Activated naive CD8-positive, alpha-beta T cell treated with anti-CD3 and anti-CD28 coated beads, Interleukin-2, amount 10 ng/mL, durations not matched to agents 7 days and 5 days (primary cell): ENCODE measurements at places on chromosomes 2 and 18.

GRCh38 chr2:22904126-22904684 lies 480.8 kb upstream of the KLHL29 start:
- no peak for DNase-seq

- DNase-seq = no peak
Measured at GRCh38 chr2:97698530-97698929, 14.8 kb upstream of the ZAP70 start.

GRCh38 chr2:127067620-127068350 lies 39.2 kb downstream of the BIN1 start:
- DNase-seq = peak; percentile 78

DNA sequence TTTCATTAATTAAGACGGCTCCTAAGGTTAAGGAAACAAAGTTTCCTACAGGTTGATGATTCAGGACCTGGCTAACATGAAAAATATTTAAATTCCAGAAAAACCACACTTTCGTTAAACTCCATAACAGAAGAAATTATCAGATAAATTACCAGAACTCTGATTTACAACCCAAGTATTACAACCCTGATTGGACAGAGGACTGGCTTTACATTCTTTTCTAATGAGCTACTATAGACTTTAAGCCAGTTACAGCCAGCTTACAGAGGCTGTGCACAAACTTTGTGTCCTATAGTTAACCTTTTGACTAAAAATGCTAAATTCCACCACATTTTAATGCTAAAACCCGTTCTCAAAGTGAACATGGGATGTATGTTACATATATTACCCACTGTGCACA lies 458.6 kb downstream of the KCNJ3 start:
- no peak for DNase-seq

DNA sequence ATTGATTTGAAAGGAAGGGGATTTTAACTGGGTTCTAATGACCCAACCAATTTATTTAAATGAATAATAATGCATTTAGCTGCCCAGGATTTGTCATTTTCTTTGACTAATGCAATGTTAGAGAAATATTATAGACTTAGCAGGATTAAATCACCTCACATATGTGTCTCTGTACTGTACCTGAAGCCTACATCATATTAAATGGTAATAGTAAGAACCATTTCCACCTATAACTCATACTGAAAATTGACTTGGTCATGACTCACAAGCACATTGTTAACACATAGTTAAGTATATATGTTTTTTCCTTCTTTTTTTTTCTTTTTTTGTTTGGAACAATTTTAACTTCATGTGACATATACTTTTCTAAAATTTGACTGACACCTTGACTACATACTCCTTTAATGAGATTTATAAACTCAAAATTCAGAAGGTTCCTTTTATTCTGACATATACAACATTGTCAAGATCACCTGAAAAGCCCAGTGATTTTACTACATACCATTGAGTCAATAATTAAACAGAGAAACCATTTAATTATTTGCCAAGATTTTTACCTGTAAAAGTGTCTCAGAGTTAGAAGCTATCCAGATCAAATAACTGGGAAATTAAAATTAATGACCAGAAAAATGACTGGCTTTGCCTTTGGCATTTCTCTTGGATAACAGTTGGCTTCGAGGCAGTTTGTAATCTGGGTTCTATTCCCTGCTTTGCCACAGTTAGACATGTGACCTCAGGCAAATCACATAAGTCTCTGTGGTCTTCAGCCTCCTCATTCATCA lies 58.8 kb upstream of the CDC42EP3 start:
- DNase-seq = no peak

GRCh38 chr2:11157296-11157695 lies 2.0 kb downstream of the SLC66A3 start:
- DNase-seq = no peak

- DNase-seq = no peak
Measured at GRCh38 chr2:71938659-71939587, 208.7 kb downstream of the CYP26B1 start.

DNA sequence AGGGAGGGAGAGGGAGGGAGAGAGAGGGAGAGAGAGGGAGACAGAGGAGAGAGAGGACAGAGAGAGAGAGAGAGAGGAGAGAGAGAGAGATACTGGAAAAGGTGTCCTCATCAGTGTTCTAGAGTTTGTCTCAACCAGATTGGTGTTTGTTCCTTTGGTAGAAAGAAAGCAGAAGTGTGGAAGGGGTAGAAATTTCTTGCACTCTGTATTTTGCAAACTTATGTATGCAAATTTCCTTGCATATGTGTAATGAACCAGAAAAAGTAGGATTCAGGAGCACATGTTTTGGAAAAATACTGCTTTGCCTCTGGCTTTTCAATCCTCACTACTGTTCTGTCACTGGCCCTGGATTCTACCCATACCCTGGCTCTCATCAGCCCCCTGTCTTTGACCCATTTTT lies 1.1 kb upstream of the SP140 start:
- DNase-seq = no peak

- DNase-seq = no peak
Measured at GRCh38 chr2:52698408-52698807, 1069.2 kb upstream of the CHAC2 start.

- DNase-seq = no peak
Measured at GRCh38 chr2:136319237-136319636, 201.3 kb upstream of the CXCR4 start.

- peak; percentile 70 for DNase-seq
Measured at GRCh38 chr18:77131652-77132368, 773 bp downstream of the MBP start.

DNA sequence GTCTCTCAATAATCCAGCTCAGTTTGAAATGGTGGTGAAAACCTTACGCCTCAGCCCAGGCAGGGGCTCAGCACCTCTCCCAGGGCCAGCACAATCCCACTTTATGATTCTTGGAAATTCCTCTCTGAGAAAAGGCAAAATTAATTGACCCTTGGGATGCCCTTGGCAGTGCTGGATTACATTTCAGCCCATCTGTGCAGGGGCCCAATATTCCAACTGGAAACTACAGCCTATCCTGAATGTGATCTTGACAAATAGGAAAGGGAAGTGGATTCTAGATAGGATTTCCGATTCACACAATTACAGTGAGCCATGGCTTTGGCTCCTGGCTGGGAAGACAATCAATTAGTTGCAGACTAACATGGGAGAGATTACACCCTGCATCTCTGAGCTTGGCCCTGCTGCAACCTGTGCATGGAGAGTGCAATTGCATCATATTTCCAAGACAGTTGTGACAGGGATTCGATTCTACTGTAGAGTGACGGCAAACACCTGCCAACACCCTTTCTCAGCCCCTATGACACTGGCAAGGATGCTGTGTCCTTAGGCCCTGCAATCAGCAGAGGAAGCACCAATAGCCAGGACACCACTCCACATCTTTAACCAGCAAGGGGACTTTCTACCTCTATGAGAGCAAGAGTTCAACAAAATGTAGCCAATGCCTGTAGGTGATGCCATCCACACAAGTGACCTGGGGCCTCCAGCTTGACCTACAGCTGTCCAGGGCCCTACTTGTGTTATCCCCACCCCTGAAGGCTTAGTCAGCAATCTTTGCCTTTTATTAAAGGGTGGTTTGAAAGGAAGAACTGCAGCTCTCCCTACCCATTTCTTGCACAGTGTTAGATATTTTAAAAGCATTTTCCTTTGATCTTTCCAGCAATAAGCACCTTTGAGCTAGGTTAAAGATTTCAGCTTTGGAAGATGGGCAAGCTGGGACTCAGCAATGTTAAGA lies 187.2 kb upstream of the HS6ST1 start:
- no peak for DNase-seq

GRCh38 chr18:45252474-45252873 lies 362.8 kb upstream of the SLC14A2 start:
- no peak for DNase-seq

DNA sequence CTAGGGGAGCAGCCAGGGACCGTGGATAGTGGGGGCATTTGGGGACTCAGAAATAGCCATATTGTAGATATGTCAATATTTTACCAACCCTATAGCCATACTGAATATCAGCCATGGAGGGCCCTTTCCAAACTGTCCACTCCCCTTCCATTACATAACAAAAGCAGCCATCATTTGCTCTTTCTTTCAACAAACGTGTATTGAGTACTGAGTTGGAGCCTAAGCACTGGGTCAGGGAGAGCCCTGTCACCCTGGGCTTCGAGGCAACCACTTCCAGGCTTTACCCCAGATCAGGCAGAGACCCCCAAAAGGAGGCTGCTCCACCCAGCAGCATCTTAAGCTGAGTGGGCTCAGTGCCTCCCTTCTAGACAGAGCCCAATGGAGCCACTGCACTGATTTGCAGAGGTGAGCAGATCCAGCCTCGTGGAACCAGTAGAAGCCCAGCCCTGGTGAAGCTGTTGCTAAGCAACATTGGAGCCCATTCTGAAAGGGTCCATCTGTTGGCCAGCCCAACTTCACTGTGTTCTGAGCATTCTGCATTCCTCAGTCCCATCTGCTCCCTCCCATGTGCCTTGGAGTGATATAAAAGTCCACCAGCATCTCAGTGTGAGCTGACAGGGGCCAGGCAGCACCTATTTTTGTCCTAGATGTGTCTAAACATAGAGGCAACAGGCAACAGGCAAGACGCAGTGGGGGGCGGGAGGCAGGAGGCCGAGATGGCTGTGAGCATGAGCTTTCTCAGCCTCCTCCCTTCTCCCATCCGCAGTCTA lies 112.1 kb downstream of the PLB1 start:
- DNase-seq = no peak

GRCh38 chr2:885230-886071 lies 65.2 kb upstream of the SNTG2 start:
- no peak for DNase-seq

DNA sequence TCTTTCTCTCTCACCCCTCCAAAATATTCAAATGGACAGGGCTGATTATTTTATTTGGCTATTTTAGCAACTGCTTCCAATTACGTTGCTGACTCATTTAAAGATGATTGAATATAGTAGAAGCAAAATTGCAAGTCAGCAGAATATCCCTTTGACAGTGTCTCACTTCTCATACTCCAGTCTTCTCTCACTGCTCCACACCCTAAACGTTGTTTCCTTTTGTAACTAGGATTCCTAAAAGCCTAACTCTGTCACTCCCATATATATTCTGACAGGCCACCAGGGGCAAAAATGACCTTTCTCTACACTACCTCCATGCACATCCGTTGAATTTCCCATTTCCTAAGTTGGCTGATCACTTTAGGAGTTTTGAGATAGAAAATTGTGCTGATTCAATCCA lies 351.1 kb downstream of the RND3 start:
- DNase-seq = no peak

- no peak for DNase-seq
Measured at GRCh38 chr2:201994973-201995638, 38.5 kb upstream of the FZD7 start.

GRCh38 chr18:25658476-25658875 lies 306.5 kb upstream of the ZNF521 start:
- no peak for DNase-seq

DNA sequence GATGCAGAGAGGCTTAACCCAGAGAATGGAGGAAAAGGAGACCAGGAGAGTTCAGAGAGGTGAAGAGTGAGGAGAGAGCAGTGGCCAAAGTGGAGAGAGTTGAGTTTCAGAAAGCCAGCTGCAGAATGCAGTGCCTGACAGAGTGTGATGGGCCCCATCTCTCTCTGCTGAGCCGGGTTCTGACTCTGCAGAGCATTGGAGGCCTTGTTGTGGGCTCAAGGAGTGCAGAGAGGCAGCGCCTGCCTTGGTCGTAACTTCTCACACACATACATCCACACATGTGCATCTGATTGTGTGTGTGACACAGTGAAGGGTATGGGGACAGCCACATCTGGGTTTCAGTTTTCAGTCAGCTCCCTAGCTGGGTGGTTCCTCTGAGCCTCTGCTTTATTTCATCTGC lies 58.8 kb downstream of the AGAP1 start:
- DNase-seq = no peak

DNA sequence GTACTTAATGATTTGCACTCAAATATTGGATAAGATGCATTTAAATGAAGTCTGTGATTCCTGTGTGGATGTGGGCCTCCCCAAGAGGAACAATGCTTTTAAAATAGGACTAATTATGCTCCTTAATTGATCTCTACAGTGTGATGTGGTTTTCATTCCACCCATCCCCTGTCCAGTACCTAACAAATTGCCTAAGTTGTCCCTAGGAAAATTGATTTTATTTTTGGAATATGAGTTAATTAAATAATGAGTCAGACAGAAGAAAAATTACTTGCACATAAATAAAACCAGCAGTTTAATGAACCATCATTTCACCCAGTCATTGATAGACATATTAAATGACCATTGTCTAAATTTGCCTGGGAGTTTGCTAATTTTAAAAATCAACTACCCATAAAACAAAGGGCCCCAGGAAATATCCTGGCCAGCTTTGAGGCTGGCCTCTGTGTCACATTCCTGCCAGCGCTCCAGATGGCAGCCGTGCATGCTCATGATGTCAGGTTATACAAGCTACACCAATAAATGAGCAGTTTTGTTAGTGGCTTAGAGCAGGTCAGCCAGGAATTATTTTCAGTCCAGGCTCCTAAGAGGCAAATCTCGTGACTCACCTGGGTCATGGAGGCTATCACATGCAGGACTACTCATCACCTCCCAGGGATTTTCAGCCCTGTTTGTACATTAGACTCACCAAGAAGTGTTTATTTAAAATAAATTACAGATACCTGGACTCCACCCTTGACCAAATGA lies 31.9 kb downstream of the ABHD3 start:
- DNase-seq = no peak

GRCh38 chr2:43052204-43052943 lies 174.0 kb downstream of the ZFP36L2 start:
- peak; percentile 12 for DNase-seq

- no peak for DNase-seq
Measured at GRCh38 chr18:64747803-64748202, 598.9 kb upstream of the LINC00305 start.

- DNase-seq = no peak
Measured at GRCh38 chr2:101195871-101196661, 44.9 kb upstream of the TBC1D8 start.

GRCh38 chr2:201363857-201364560 lies 6.9 kb upstream of the FLACC1 start:
- no peak for DNase-seq

DNA sequence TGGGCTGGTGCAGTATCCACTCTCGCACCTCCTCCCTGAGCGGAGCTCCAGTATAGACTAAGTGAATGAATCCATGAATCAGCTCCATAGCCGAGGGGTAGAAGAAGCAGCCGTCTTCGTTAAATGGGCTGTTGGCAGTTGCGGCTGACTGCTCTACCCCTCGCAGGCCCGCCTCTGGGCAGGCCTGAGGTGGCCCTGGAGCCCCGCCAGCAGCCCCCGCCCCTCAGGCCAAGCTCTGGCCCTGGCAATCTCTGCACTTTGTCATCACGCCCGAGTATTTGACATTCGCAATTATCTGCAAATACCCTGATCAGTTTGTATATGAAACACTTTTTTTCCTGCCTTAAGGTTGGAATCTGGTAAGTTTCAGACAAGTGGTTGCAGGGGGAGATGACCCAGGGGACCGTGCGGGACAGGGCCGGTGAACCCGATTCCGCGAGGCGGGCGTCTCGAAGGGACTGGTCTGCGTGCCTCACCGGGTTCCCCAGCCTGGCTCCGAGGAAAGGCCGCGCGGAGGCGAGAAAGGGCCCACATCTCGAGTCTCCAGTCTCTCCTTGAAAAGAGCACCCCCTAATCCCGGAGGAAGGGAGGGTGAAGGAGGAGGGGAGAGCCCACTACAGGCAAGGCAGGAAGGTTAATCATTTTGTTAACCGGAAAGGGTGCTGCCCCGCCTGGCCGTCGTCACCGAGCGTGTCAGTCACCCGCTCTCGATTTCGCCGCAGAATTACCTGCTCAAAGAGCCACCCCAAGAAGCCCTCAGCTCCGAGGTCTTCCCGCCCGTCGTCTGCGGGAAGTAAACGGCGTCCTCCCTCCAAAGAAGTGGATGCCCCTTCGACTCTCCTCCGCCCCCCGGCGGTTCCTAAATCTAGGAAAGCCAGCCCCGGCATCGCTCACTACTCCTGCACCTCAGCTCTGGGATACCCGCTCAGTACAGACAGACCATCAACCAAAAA lies 11.1 kb upstream of the SATB2 start:
- peak; percentile 42 for DNase-seq

GRCh38 chr2:25955036-25955435 lies 27.3 kb downstream of the KIF3C start:
- DNase-seq = no peak
